ENCODE measurements at places on chromosomes 5 and 9.
A peak's percentile ranks its signal among the peaks of the same experiment; 100 is the strongest.

DNA sequence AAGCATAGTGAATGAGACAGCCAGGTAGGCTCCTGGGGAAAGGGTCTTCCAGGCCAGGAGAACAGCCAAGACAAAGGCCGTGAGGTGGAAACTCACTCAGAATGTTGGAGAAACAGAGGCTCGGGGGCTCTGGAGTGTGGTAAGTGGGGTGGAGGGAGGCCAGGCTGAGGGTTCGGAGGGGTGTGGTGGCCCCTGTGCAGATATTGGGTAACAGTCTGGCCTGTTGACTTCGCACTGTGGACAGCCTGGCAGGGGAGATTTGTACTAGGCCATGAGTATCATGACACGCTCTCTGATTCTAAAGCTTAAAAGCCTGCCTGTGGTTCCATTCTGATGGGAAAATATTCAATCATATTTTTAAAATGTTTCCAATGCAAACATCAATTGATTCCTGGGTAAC is 239.3 kb downstream of the GADD45G start:
- DNase-seq, result no peak

DNA sequence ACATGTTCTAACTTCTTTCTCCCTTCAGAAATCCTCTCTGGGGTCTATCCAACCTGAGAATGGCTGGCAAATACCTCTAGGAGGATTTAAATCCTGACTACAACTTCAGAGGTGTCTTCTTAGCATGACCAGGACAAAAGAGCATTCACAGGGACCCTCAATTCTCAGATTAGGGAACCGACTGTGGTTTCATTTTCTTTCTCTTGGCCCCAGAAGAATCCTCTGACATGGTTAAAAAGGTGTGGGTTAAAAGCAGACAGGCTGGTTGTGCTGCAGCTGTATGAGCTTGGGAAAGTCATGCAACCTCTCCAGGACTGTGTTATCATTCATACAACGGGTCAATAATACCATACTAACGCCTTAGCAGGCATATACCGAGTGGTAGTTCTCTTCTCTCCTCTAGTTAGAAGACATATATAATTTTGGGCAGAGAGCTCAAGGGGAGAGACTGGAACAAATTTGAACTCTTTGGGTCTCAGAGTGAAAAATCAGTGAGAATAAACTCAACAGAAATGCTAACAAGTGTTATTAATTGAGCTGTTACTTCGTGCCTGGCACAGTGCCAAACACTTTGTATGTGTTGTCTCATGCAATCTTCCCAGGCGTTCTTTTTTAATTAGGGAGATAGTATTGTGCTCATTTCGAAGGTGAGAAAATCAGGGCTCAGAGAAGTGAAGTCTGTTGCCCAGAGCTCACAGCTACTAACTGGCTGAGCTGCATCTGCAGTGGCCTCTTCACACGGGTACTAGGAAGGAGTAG is 35.2 kb downstream of the INSYN2B start:
- no peak for DNase-seq

- peak; percentile 49 for DNase-seq
Measured at GRCh38 chr5:73387601-73388305, 60.8 kb downstream of the FOXD1 start.

DNA sequence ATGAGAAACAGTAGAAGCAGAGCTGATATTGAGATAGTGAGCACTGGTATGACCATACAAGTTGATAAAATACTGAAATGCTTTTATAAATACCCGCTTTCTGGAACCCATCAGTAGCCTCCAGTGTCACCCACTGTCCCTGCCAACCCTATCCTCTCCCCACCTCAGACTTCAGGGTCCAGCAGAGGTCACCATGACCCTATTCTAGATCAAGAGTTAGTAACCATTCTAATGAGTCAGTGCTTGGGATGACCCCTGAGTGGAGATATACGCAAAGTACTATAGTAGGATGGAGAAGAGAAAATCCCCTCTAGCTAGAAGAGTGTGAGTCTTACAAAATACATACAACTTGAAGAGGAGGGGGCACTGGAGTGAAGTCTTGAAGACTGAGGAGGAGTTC is 297.9 kb upstream of the BRINP1 start:
- DNase-seq, result no peak

DNA sequence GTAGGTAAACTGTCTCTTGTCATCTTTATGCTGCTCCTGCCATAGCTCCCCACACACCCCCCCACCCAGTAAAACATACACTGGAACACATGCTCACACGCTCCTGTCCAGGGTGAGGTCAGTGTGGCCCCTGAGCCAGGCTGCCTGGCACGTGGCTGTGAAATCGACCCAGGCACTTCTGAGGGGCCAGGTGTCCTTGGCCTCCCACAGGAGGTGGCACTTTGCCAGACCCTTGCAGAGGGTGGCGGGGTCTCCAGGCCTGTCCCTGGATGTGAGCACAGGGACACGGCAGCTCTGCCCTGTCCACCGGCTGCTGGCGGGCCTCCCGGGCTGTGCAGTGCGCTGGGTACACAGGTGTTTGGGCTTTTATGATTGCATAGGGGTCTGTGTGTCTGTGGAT is 10.0 kb upstream of the CRB2 start:
- DNase-seq, result no peak

All from effector memory CD4-positive, alpha-beta T cell (primary cell).